NCI-H2171 (cell line): ENCODE measurements at places on chromosomes 3 and 15.
A peak's percentile ranks its signal among the peaks of the same experiment; 100 is the strongest.

GRCh38 chr3:129594409-129594808, 12.1 kb downstream of the PLXND1 start:
- DNase-seq, result no peak

DNA sequence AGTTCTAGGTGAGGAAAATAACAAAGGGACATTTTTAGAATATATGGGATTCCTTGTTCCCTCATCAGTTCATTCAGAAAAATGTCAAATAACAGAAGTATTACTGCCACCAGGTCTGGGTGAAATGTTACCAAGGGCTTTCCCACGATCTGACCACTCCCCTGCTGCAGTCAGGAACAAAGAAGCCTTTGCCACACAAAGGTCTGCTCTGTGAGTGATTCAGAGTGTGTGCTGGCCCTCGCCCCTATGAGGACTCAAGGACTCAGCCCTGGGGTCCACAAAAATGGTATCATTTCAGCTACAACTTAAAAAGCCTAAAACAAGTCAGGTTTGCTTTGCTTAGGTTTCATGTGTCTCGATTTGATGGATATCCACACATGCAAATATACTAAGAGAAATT, 5.0 kb downstream of the MKRN3 start:
- DNase-seq, result no peak

GRCh38 chr15:99955181-99955525, 221.9 kb upstream of the LYSMD4 start:
- DNase-seq, result no peak

- no peak for DNase-seq
Observed at GRCh38 chr3:118108201-118108600, 926.4 kb downstream of the IGSF11 start.

GRCh38 chr15:37820380-37821128, 113.9 kb upstream of the TMCO5A start:
- no peak for DNase-seq

DNA sequence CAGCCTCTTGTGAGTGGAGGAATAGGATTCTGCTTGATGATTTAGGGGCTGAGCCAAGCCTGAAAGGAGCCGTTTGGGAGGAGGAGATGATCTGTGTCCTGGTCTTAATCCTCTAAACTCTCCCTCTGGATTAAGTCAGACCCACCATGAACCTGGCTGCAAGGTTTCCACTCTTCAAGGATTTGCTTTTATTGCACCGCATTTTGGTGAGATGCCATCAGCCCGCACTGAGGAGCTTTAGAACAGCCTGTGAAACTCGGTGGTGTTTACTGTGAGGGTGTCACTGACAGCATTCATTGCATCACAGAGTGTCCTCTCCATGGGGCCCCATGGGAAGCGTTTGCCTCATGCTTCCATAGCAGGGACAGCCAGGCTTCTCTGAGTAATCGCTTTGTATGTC, 59.2 kb downstream of the EPHB1 start:
- DNase-seq, result no peak

- no peak for DNase-seq
Observed at GRCh38 chr3:112303764-112304325, 9.8 kb upstream of the SLC9C1 start.

GRCh38 chr15:89818287-89818686, 3.6 kb upstream of the ANPEP start:
- DNase-seq, result no peak

GRCh38 chr15:48913141-48913540, 35.2 kb downstream of the EID1 start:
- no peak for DNase-seq

- DNase-seq, result no peak
Observed at GRCh38 chr3:72973786-72974185, 22.8 kb upstream of the PPP4R2 start.

DNA sequence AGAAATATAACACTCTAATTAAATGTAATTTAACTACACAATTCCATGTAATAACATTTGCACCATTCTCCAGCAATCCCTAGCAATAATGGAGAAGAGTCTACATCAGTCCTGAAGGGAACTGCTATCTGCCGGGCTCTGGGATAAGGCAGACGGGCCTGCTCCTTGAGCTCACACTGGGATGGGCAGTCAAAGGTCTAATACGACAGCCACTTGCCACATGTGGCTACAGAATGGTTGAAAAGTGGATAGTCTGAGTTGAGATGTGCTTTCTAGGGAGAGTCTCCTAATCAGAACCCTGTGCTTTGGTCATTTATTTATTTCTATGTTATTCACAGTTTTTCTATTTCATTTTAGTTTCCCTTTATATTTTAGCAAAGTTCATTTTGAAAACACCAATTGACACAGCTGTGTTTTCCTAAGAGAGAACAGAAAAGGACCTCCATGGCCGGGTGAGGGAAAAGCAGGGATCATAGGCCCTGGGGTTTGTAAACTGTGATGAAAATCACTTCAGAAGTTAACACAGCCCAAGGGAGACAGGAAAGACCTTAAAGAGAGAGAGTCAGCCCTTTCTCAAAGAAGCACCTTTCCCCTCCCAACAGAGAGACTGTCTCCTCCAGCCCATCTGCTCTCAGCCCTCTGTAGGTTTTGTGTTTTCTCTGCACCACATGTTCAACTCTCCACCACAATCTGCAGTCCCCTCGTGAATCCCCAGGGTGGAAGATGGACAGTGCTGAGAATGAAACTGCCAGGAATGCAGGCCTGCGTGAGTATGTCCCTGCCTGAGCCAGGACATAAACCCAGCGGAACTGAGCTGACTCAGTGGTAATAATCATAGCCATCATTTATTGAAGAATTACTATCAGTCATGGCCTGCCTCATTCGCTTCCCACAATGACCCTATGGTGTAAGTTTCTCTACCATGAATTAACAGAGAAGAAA, 11.6 kb downstream of the FSIP1 start:
- peak; percentile 35 for DNase-seq

DNA sequence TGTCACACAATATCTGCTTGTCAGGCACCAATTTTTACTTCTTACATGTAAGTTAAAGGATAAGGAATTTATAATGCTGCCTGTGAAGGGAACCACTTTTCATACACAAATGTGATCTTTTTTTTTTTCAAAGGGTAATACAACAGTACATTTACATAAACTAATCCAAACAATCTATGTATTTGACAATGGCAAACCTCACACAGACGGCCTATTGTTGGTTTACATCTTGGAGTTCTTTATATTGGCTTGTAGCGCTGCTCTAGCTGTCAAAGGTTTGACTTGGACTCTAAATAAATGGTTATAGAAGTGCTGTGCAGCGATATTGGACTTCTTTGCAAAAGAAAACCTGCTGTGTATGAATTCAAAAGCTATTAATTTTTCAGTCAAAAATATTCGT, 598.0 kb downstream of the FOXP1 start:
- no peak for DNase-seq

- no peak for DNase-seq
Observed at GRCh38 chr3:17949101-17949500, 206.7 kb upstream of the TBC1D5 start.

- DNase-seq, result no peak
Observed at GRCh38 chr3:100339786-100340185, 5.2 kb downstream of the NIT2 start.
